Fibroblast of skin of scalp (primary cell): ENCODE measurements at places on chromosomes 7 and 10.

- peak; percentile 83 for DNase-seq
These were observed 156.7 kb upstream of the TCF7L2 start for GRCh38 chr10:112793202-112793921.

GRCh38 chr7:47180516-47180826 lies 401.4 kb downstream of the TNS3 start:
- DNase-seq: no peak

GRCh38 chr10:85826377-85826776 lies 540.2 kb downstream of the GRID1 start:
- DNase-seq: no peak

GRCh38 chr10:128633864-128634540 lies 507.8 kb upstream of the MKI67 start:
- DNase-seq: peak; percentile 67

GRCh38 chr10:57925045-57925444 lies 342.6 kb downstream of the IPMK start:
- no peak for DNase-seq
